ENCODE measurements at places on chromosomes 1 and 21.

- no peak for DNase-seq
Measured at GRCh38 chr1:10635085-10635896, 160.5 kb downstream of the PEX14 start.

DNA sequence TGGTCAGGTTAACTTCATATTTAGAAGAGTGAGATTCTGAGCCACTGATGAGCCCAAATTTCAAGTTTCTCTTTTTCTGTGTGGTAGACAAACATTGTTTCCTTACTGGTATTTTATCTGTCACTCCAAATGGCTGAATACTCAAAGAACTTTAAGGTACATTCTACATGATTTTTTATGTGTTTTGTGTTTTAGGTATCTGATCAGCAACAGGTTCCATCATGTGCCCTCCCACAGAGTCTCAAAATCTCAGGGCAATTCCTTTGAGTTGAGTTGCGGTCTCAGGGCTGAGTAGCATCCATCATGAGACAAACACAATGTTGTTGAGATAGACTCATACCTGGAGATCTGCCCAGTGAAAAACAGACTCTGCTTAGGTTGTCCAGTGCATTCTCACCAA is 14.7 kb upstream of the CEP350 start:
- no peak for DNase-seq

GRCh38 chr1:181714428-181714827 is 231.1 kb downstream of the CACNA1E start:
- DNase-seq = no peak

DNA sequence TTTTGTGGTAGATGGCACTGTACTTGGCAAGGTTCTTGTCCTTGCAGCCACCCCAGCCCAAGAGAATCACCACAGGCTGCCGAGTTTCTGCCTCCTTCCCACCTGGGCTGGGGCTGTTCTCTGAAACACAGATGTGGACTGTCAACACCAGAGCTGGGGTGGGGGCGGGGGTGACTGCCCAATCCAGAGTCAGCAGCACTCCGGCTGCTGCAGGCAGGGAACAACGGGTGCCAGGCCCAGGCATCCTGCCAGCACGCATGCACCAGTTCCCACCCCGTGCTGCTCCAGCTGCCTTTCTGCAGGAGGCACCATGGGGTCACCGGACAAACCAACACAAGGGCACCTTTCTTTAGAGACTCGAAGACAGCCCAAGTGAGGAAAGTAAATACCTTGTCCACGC is 14.1 kb downstream of the TMEM53 start:
- no peak for DNase-seq

DNA sequence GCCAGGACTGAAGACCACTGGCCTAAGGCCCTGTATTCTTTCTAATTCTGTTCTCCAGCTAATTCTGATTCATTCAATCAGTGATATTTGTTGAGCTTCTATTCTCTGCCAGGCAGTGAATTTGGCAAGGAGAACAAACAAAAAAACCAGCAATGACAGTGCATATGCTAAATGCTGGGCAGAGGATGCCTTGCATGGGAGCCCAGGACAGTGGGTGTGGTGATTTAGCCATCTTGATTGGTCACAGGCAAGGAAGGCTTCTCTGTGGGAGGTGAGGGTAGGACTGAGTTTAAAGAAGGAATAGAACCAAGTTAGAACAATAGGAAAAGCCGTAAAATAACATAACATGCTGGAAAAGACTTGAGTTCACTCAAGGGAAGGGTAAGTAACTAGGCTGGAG is 9.2 kb upstream of the CPT2 start:
- no peak for DNase-seq

- no peak for DNase-seq
Measured at GRCh38 chr21:41770901-41771624, 4.2 kb upstream of the RIPK4 start.

DNA sequence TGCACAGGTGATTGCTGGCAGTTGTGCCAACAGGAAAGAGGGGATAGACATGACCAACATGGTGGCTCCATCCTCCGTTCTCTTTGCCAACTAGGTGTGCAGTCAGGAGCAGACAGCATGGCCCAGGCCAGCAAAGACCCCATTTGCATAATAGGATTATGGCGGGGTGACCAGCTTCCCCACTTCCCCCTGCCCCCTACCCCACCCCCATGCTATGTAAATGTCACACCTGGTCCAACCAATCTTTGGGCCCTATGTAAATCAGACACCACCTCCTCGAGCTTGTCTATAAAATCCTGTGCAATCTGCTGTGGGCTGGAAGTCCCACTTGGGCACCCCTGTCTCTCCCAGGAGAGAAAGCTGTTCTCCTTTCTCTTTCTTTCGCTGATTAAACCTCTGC is 146.0 kb downstream of the SLC30A10 start:
- no peak for DNase-seq

DNA sequence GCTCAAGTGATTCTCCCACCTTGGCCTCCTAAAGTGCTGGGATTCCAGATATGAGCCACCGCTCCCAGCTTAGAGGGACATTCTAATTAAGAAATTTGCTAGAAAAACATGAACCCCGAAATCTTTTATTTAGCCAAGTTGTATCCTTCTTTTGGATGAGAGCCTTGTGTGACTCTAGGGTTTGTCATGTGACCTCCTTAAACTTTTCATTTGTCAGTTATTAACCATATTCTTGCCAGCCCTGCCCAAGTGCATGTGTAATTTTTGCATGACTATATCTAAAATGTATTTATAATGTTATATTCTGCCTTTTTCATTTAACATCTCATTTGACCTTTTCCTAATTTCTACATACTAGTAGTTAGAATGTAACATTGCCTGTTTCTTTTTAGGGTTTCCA is 1.9 kb downstream of the UTP25 start:
- DNase-seq = no peak

DNA sequence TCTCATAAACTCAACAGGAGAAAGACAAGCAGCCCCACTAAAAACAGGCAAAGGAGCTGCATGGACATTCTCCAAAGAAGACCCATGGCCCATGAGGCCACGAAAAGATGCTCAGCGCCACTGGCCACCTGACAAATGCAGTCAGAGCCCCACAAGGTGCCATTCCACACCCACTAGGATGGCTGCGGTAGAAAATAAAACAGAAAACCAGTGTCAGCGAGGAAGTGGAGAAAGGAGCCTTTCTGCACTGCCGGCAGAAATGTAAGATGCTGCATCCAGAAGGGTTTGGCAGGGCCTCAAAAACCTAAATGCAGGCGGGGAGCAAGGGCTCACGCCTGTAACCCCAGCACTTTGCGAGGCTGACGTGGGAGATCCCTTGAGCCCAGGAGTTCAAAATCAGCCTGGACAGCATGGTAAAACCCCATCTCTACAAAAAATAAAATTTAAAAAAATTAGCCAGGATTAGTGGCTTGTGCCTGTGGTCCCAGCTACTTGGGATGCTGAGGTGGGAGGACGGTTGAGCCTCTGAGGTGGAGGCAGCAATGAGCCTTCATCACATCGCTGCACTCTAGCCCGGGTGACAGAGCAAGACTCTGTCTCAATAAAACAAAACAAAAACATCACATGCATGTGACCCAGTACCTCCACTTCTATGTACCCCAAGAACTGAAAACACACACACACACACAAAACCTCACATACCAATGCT is 4.2 kb downstream of the WNT9A start:
- no peak for DNase-seq

DNA sequence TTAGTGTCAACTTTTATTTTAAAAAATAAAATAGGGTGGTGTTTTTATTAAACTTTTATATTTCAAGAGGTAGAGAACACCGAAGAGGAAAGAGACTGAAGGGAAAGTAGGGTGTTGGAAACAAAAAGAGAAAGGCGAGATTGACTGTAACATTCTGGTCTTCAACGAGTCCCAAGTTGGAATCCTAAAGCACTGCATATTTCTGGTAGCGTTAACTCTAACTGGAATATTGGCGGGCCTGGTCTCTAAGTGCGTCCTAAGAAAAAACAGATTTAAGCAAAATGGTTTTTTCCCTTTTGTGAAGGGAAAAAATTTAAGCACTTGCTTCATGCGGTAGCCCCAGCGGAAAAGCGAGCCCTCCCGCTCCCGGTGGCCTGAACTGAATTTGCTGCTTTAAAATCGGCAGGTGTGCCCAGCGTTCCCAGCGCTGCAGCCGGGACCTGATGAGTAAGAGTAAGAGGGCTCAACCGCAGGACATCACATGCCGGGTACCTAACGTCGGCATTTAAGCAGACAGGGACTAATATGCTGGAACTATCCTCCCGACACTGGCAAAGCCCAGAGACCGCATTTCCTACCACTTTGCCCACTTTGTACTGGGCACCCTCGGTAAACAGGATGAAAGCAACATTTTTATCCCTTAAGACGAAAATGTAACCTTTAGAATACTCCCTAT is 30.5 kb upstream of the NFIA start:
- DNase-seq = no peak

DNA sequence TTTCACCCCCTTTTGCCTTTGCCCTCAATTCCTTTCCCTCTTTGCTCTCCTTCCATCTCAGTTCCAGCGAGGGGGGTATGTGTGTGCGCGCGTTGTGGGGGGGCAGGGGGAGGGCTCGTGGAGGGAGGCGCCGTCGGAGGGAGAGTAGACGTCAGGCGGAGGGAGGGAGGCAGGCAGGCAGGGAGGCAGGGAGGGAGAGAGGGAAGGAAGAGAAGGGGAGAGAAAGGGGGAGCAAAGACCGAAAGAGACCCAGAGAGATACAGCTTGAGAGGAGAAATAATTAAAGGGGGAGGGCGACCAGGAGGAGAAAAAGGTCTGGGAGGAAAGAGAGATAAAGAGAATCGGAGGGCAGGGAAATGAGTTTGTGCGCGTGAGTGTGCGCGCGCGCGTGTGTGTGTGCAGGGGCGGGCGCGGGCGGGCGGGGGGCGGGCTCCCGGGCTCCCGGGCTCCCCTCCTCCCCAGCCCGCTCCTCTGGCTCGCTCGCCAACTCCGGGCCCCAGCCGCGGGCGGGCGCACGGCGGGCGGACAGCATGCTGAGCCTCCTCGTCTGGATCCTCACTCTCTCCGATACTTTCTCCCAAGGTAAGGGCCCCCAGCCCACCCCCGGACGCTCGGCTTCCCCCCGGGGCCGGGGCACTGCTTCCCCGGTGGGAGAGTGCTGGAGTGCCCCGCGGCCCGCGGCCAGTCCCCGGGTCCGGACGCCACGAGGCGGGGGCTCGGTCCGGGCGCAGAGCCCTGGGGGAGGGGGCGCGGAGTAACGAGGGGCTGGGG is at the start of gene KIRREL1:
KIRREL1 (plus strand) TSS at position 499 of the 771 bp plus-strand sequence; CDS start at position 531, 32 bp downstream.
- no peak for DNase-seq

DNA sequence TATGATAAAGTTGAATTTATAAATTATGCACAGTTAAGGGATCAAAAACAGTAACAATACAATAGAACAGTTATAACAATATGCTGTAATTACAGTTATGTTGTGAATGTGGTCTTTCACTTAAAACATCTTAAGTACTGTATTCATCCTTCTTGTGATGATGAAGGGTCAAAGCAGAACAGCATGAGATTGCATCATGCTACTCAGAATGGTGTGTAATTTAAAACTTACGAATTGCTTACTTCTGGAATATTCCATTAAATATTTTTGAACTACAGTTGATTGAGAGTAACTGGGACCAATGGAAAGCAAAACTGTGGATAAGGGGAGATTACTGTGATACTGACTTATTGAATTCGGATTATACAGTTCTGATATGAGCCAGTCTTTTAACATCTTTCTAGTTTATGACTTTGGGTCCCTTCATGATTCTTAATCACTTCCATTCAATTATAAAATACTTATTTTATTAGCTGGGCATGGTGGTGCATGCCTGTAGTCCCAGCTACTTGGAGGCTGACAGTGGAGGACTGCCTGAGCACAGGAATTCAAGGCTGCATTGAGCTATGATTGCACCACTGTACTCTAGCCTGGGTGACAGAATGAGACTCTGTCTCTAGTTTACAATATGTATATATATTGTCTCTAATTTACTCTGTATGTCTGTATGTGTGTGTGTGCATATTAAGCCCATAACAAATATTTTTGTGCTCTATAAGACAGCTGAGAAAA is 43.2 kb downstream of the ATP1B1 start:
- DNase-seq = no peak

DNA sequence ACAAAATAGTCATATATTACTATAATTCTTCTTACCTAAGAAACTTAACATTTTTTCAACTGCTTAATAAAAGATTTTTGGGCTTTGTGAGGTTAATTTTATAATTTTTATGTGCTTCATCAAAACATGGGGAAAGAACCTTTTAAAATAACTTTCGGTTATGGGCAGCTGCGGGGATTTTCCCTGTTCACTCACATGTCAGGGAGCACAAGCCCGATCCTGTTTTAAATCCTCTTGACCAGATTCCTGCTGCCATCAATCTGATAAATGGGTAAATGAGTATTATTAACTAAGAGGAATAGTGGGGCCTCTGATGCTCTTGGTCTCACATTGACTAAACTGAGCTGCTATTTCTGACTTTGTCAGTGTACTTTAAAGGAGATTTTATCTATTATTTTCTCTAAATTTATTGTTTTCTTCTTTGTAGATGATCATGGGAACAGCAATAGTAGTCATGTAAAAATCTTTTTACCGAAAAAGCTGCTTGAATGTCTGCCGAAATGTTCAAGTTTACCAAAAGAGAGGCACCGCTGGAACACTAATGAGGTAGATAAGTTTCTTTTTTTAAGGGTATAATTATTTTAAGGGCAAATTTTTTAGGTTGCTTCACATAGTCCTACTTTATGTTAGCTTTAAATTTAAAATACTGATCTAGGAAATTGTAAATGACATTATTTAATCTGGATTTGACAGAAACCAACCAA is 39.6 kb downstream of the CAMTA1 start:
- DNase-seq = no peak

DNA sequence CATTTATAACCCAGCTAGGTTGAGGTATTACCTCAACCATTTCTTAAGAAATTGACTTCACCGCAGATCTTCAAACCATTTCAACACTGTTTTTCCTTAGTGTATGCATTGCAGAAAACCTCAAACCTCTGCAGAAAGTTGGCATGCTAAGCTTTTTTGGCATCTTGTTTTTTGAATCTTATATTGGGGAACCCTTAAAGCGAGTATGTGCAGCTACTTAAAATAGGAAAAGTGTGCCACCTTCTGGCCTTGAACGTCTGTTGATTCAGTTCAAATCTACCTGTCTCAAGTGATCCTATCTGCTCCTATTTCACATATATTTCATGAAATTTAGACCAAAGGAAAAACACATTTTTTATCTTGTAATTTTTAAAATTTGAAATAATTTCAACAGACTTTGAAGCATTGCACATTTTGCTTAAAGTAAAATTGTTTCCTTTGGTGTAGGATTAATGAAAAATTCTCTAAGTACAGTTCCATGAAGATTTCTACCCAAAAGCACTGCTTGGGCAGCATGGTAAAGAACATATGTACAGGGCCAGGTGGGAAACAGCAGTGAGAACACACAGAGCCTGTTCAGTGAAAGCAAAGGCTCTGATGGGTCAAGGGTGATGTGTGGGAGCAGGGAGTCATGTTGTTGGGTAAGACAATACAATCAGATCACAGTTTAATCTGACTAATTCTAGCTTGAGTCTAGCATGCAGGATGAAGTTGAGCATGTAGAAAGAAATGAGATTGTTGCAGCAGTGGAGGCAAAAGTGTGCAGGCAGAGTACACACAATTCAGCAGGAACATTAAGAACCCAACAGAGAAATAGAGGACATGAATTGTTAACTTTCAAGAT is 17.2 kb downstream of the HENMT1 start:
- peak; percentile 50 for DNase-seq

DNA sequence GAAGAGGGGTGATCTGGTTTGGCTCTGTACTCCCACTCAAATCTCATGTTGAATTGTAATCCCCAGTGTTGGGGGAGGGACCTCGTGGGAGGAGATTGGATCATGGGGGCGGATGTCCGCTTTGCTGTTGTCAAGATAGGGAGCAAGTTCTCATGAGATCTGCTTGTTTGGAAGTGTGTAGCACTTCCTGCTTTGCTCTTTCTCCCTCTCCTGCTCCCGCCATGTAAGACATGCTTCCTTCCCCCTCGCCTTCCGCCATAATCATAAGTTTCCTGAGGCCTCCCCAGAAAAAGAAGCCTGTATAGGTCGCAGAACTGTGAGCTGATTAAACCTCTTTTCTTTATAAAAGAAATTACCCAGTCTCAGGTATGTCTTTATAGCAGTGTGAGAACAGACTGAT is 27.9 kb downstream of the MYOM3 start:
- no peak for DNase-seq
